ENCODE measurements at places on chromosomes 4 and X.

DNA sequence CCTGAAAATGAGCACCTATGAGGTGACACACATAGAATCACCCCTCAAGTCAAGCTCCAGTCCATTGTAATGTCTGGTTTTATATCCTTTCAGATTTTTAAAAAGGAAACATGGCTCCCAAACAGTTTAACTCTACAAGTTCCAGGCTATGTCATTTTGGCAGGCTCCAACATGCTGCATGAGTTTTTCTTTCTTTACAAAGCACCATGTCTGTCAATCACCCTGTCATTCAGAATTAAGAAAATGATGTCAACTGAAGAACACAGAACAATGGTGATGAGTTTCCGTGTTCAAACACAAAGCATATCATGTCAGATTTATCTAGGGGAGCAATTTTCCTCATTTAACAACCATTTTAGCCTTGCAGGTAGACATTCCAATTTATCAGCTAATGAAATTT is 106.5 kb downstream of the AMMECR1 start:
- DNase-seq: no peak

- DNase-seq: no peak
Observed at GRCh38 chr4:48538358-48538757, 48.3 kb downstream of the ZAR1 start.

DNA sequence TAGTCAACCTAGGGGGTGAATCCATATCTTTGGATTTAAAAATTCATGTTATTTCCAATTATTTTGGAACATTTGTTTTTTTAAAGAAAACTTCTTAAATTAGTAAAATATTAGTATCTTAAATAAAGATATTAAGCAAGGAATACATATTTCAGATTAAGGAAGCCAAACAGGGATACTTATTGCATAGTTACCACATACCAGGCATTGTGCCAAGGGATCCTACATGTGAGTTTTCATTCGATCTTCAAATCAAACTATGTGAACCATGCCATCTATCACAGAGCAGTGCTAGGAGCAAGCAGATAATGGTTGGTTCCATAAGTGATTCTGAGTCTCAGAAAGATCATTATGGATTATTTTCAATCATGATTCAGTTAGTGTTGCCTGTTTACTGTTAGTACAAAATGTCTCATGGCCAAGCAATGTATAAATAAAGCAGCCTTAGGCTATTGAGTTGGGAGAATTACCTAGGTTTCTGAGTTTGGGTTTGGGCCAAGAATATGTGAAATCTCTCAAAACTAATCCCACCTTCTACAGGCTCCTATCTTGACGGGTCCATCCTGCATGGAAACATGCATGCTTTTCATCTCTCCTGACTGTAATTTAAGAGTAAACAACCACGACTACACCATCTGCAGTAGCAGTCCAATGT is 176.7 kb downstream of the NPFFR2 start:
- no peak for DNase-seq

- no peak for DNase-seq
Observed at GRCh38 chrX:132227383-132228112, 8.3 kb upstream of the RAP2C start.

- DNase-seq: no peak
Observed at GRCh38 chr4:844752-845232, 18.9 kb upstream of the CPLX1 start.

DNA sequence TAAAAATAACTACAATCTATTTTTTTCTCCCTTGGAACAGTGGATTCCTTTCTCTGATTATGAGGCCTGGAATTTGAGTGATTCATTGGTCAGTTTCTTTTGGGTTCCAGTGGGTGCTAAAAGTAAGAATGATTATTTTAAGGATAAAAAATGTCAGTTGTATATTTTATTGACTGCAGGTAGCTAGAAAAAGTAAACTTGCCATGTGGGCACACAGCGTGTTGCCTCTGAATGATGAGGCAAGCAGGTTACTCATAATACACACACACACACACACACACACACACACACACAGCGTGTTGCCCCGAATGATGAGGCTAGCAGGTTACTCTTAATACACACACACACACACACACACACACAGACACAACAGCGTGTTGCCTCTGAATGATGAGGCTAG is 13.8 kb downstream of the GALNT7 start:
- DNase-seq: no peak

DNA sequence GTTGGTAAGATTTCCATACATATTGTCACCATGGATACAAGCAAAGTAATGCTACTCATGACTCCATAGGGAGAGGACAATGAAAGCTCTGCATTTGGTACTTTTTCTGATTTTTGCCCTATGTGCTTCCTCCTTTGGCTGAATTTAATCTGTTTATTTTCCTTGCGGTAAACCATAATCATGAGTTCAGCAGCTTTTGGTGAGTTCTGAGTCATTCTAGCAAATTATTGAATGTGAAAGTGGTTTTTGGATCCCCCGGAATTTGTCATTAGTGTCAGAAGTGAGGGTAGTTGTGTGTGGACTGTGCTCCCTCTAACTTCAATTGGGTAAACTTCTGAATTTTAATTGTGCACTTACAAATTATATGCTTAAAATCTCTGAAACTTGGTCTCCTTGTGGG is 170.3 kb downstream of the MOSPD2 start:
- DNase-seq: no peak

GRCh38 chrX:71938371-71938770 is 27.7 kb downstream of the NHSL2 start:
- DNase-seq: no peak

GRCh38 chrX:106894392-106894909 is 8.7 kb downstream of the RIPPLY1 start:
- no peak for DNase-seq

GRCh38 chr4:81235982-81236749 is 21.1 kb upstream of the PRKG2 start:
- DNase-seq: no peak

DNA sequence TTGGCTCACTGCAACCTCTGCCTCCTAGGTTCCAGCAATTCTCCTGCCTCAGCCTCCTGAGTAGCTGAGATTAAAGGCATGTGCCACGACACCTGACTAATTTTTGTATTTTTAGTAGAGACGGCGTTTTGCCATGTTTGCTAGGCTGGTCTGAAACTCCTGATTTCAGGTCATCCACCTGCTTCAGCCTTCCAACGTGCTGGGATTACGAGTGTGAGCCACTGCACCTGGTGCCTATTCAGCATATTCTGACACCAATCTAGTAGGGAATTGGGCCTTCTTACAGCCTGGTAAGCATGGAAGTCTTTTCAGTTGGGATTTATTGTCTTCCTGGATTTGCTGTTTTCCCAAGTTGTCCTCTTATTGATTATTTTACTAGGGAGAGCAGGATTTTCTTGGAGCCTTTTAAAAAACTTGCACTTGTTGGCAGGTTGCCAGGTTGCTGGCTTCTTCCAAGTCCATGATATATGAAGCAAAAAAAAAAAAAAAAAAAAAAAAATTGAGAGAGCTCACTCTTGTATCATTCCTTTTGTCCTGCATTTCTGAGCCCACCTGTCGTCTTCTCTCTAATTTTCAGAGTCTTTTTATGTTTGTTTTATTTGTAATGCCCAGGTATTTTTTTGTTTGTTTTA is 43.7 kb downstream of the TMPRSS11E start:
- no peak for DNase-seq

DNA sequence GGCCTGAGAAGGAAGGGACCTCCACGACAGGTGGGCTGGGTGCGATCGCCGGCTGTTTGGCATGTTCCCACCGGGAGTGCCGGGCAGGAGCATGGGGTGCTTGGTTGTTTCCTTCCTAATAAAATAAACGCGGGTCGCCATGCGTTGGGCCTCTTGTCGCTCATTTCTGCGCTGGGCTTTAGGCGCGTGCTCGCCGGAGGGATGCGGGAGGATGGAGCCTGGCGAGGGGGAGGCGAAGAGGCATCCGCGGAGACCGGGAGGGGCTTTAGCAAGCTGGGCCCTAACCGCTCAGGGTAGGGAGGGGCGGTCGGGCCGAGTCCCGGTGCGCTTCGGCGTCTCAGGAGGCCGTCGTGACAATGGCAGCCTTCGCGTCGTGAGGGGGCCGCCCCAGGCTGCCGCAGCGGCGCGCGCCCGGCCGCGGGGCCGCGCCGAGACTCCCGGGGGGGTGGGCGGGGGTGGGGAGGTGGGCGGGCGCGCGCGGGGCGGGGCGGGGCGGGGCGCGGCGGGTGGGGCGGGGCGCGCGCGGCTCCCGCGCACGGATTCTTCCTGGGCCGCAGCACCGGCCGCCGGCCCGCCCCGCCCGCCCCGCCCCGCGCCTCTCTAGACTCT is 476 bp upstream of the GDI1 start:
- DNase-seq: no peak

DNA sequence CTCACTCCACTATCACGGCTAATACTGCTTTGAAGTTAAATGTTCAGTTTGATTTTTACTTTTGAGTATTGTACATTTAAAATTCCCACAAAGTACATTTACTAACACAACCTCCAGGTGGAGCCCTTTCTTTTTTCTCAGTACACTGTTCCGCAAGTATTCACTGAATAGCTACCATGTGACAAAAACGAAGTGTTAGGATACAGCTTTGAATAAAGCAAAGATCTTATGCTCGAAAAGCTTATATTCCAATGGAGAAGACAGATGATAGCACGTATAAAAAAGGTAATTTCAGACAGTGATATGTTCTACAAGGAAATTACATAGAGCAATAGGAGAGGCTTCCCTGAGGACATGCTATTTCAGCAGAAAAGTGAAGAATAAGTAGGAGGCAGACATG is 60.7 kb upstream of the ABCG2 start:
- DNase-seq: no peak

DNA sequence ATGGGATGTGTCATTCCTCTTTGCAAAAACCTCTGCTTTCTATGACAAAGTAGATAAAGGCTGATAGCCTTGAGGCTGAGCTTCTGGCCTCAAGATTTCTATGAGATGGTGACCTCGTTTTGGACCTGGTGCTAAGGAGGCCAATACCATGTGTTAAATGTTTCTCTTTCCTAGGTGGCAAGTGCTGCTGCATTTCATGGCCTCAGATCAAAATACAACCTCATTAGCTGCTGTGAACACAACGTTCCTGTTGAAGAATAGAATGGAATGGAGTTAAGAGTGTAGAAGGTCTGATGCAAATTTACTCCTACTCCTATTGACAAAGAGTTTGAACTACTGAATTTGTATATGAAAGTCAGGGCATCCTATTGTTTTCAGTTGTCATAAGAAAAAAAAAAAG is 112.0 kb downstream of the C4orf51 start:
- no peak for DNase-seq

DNA sequence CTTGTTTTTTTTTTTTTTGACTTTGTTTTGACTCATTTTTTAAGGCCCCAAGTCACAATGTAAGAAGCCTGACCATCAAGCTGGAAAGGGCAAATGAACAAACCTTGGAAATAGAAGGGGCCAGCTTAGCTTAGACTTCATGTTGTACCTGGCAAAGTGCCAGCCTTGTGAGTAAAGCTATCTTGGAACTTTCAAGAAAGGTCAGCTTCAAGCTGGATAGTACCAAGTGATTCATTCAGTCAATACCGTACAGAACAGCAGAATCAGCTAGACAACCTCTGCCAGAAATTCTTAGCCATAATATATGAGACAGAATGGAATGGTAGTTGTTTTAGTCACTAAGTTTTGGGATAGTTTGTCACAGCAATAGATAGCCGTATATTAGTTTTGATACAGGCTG is 1492.2 kb upstream of the TENM3 start:
- DNase-seq: no peak

- no peak for DNase-seq
Observed at GRCh38 chrX:143206966-143207365, 181.2 kb downstream of the SPANXN4 start.

DNA sequence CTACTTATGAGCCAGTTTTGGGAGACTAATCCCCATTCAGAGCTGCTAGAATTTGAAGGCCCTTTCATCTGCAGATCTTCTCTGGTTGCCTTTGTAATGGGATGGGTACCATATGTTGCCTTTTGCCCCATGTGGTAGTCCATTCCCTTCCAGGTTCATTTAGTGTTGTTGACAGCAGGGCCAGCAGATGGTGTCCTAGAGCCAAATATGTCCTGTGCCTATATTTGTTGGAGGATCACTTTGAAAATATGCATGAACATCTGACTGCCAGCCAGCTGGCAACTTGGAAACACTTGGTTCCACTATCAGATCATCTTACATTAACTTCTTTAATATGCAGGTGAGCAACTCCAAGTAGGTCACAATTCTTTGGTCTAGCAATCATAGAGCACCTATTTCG is 30.4 kb downstream of the CFAP299 start:
- no peak for DNase-seq

DNA sequence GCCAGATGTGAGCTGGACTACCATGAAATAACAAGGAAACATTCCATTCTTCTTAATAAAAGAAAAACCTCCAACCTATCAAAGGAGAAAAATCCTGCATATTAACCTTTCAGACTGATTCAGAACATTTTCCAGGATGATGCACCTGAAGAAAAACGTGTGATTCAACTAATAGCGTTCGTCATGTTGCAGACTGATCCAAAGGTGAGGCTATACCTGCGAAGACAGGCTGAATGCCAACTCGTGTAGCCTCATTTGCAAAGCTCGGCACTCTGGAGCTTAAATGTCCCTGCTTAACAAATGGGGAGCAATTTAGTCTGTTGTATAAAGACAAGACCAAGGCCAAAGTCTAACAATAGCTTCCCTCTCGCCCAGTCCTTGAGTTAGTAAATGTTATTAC is 172.0 kb upstream of the NOCT start:
- DNase-seq: no peak

DNA sequence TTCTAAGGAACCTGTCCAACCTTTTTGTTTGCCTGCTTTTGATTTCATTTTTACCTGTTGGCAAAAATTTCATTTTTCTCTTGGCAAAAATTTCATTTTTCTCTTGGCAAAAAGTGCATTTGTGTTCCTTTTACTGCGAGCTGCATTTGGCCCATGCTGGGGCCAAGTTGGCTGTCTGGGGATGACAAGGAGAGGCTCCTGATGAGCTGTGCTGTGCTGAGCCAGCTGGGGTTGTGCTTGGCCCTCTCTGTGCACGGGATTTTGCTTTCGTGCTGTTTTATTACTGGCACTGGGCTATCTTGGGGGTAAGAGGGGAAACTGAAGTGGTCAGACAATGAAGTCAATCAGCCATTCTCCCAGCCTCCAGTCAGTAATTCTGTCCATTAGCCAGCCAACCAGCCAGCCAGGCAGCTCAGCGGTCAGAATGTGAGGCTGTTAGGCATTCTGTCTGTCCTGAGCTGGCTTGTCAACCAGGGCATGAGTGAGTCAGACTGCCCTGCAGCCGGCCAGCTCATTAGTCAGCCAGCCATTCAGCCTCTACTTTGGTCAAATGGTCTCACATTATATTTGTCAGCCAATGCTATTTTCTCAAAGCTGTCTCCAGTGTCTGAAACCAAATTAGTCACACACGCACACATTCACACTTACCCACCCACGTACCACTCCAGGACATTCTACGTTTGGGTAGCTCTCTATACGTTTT is 56.9 kb upstream of the PRPS1 start:
- DNase-seq: no peak
